Fibroblast of skin of back (primary cell): ENCODE measurements at places on chromosomes 5 and 9.
A peak's percentile ranks its signal among the peaks of the same experiment; 100 is the strongest.

- no peak for DNase-seq
Observed at GRCh38 chr5:160448886-160449285, 27.2 kb downstream of the PTTG1 start.

- DNase-seq: no peak
Observed at GRCh38 chr5:150557509-150557872, 49.6 kb downstream of the NDST1 start.

DNA sequence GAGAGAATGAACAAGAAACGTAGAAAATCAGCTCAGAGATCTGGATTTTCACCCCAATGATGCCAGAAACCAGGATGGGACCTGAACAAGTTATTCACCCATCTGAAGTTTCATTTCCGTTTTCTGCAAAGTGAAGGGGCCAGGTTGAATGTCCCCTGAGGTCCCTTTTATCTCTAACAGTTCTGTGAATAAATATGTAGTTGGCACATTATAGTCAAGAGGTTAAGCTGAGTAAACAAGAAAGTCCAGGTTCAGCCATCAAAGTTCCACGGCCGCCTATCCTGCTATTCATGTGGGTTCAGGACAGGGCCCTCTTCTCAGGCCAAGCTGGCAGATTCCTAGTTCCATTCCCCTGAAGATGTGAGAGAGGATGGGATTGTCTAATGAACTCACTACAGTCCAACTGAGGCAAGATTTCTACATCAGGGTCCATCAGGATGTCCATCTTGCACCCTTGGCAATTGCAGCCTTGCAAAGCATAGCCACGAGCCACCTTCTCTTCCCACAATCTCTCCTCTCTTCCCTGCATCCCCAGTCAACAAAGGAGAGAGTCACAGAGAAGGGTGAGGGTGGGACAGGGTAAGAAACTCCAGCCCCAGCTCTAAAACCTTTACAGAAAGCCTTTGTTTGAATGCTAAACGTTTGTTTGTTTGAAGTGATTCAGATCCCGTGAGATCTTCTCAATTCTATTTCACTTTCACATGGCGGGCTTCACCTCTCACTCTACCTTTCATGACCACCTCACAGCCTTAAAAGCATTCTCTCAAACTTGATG, 311.0 kb downstream of the SLIT3 start:
- DNase-seq: no peak

- DNase-seq: no peak
Observed at GRCh38 chr5:140794595-140795258, at the start of gene PCDHA2. Gene PCDHA2, plus strand, starts transcription at chr5:140794852.

DNA sequence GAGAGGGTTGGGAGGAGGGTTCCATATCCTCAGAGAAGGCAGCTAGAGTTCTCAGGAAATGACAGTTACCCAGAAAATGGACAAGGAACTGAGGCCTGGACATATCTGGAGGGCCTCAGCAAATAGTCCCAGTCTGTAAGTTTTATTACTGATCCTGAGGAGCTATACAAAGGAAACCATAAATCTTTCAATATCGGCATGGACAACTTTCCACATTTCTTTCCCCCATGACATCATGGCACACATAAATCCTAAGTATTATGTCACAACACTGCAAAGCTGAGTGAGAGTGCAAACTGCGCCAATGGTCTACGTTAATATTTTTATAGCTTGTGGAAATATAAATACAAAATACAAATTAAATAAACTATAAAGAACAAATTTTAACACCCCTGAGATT, 1356.2 kb upstream of the C9orf72 start:
- no peak for DNase-seq

GRCh38 chr5:849651-850301, 1.0 kb downstream of the ZDHHC11 start:
- DNase-seq: no peak

- no peak for DNase-seq
Observed at GRCh38 chr5:172606156-172606785, 34.8 kb upstream of the NEURL1B start.

DNA sequence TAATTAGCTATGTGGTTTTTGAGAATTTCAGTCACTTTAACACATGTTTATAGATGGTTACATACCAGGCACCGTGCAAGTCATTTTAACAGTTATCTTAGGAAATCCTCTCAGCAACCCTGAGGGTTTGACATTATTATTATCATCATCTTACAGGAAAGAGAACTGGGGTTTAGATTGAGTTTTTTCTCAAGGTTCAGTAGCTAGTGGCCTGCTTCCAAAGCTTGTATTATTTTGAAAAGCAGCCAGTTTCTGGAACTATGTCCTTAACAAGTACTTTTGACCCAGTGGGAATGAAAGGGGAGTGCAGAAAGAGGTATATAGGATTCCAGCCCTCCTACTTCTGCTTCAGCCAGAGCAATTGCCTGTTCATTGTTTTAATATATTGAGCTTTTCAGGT, 157.5 kb downstream of the COMMD10 start:
- DNase-seq: no peak

DNA sequence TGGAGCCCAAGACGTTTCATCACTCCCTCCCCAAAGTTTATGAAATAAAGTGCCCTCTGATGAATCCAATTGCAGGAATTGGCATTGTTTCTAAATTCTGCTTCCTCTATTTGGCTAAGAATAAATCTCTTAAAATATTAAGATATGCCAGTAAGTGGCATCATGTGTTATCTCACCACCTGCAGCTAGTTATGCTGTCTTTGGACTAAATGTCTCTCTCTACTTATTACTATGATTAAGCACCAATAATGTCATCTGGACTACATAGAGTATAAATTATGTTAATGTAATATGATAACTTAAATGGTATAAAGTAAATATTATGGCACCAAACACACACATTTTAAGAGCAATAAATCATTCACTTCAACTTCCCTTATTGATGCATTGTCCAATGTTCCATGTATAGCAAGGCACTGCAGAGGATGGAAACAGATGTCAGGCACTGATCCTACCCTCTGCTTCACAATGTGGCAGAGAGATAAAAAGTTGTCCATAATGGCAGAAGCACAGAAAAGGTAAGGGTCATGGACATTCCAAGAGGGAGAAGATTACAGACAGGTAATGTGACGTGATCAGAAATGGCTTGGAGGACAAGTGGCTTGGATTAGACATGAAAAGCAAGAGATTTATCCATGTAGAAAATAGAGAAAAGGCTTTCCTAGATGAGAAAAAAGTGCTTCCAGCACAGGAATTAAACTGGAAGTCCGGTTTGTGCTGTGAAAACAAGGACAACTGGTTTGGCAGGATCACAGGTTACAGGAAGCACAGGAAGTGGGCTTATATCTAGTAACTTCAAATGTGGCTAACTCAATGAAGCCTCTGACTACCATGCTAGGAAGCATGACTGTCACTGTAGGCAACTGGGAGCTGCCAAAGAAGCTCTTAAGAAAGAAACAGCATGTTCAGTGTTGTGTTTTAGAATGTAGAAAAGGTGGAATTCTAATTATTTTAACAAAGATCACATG, 26.7 kb downstream of the MARCHF11 start:
- no peak for DNase-seq

- DNase-seq: no peak
Observed at GRCh38 chr5:73280386-73280785, 107.4 kb downstream of the TMEM174 start.

DNA sequence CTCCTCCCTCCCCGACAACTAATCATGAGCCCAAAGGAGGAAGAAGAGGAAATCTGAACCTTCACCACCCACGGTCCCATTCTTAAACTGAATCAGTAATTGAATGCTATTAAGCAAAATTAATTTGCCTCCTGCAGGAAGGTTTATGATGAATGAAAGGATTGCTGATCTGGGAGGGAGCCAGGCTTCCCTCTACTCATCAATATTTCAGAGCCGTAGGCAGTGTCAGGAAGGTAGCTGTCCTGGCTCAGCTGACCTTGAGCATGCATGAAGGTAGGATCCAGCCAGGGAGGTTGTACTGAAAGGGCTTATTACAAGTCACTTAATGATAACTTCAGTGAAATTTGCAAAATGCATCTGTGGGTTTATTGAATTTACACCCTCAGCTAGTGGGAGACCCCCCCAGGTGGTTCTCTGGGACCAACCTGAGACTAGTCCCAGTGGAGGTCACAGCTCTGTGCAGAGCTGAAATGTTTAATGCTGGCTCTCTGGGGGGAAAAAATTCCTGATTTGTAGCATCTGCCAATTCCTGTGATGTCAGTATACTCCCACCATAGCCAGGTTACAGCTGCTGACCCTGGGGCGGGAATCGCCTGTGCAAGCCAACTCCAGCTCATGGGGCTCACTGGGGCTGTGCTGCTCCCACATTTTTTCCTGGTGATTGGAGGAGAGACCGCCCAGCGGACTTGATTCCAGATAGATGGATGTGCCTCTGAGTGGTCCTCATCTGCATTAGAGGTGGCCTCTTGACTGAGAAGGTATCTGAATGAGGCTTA, 47.9 kb upstream of the NCS1 start:
- no peak for DNase-seq

- peak; percentile 76 for DNase-seq
Observed at GRCh38 chr5:119411361-119412278, 40.7 kb upstream of the HSD17B4 start.

DNA sequence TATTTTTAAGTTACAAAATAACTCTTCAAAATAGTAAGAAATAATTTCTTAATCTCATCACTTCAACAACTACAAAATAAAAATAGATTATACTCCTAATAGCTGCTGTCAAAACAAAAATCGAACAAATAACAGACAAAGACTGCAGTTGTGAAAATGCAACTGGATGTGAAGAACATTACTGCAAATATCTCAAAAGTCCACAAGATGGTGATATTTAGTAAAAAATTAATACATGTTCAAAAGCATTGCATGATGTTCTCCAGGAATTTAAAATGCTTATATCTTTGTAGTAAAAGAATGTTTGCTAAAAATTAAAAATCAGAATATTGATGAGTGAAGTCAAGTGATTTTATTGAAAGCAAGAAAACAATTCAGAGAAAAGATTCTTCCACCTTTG, 66.2 kb downstream of the MPDZ start:
- peak; percentile 30 for DNase-seq

- DNase-seq: no peak
Observed at GRCh38 chr5:69105996-69106906, 12.4 kb downstream of the SLC30A5 start.

DNA sequence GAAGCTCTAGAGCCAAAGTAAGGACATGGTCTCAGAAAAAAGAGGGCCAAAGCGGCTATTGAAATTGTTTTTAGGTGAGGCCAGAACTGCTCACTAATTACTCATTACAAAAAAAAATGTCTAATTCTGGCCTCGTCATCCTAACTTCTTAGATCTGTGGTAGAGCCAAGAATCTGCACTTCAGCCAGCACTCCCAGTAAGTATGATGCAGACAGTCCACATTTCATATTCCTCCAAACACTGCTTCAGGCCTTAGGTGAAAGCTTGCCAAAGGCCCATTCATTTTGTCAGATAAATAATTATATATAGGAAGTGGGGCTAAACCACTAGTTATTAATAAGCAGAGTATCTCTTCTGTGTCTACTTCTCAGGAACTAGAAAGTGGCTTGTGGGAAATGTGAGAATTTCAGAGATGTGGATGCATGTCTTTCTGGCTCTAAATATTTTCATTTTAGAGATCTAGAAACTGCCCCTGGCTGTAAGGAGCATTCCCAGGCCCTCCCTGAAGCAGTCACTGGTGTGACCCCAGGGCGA, 554.0 kb downstream of the TLE4 start:
- no peak for DNase-seq

GRCh38 chr5:150278046-150278730, 11.4 kb downstream of the CAMK2A start:
- DNase-seq: no peak

GRCh38 chr9:1879501-1879900, 135.6 kb upstream of the SMARCA2 start:
- no peak for DNase-seq

DNA sequence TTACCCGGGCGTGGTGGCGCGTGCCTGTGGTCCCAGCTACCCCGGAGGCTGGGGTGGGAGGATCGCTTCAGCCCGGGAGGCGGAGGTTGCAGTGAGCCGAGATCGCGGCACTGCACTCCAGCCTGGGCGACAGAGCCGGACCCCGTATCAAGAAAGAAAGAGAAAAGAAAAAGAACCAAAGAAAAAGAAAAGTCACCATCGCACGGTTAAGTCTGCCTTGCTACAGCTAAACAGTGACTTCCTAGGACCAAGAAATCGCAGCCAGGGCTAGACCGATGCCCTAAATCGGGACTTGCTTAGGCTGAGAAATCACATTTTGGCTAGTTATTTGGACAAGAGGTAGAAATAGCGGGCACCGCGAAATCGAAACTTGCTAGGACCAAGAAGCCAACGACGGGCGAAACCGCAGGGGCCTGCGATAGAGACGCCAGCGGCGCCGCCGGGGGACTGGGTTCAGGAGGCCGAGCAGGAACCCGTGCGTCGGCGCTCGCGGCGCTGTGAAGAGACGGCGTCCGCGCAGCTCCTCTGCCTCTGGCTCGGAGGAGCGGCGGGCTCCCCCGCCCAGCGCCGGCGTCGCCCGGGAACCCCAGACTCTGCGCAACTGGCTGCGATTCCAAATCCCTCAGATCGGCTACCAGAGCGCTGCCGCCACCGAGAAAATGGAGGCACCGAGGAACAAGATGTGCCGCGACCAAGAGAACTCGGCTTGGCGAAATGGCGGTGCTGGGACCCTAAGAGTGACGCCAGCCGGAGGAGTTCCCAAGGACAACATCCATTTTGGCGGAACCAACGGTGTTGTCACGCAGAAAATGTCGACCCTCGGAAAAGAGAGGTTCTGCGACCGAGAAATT, 26.1 kb upstream of the ANXA2R start:
- peak; percentile 75 for DNase-seq

DNA sequence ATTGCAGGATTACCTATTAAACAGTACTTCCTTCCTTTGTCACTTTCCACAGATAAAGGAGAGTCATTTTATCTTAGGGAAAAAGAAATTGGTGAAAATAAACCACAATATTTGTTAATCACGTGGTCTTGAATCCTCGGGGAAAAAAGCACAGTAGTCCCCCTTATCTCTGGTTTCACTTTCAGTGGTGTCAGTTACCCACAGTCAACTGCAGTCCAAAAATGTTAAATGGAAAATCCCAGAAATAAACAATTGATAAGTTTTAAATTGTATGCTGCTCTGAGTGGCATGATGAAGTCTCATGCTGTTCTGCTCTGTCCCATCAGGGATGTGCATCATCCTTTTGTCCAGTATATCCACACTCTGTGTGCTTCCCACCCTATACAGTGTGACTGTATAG, 405.2 kb upstream of the MPDZ start:
- DNase-seq: no peak

- no peak for DNase-seq
Observed at GRCh38 chr9:14131356-14132088, 182.4 kb downstream of the NFIB start.
